ENCODE measurements at places on chromosomes 4 and X.
A peak's percentile ranks its signal among the peaks of the same experiment; 100 is the strongest.

DNA sequence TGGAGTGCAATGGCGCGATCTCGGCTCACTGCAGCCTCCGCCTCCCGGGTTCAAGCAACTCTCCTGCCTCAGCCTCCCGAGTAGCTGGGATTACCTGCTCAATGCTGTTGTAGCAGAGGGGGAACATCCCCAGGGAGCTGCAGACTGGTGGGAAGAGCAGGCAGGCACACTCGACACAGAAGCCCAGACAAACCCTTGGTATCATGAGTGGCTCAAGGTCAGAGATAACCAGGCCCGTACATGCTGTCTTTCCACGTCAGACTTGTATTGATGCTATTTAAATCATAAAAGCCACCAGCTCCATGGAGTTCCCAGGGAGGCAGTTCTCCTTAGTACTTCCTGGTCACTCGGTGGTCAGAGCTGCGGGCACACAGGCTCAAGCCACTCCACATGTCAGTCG, 33.2 kb downstream of the TRIML2 start:
- no peak for DNase-seq

- no peak for DNase-seq
Measured at GRCh38 chr4:80393246-80393969, 57.9 kb downstream of the CFAP299 start.

DNA sequence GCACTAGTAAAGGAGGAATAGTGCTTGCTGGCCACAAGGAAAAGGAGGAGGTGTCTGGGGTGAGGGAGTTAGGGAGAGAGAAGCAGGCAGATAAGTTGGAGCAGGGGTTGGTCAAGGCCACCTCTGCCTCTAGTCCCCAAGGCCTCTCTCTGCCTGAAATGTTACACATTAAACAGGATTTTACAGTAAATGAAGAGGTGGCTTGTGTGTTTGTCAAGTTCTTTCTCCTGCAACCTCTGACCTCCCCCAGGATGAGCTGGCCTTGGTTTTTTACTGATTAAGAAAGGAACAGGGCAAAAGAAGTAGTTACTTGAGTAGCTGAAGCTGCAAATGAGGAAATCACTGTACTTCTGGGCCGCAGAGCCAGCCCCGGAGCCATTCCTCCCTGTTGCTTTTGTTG, 2.0 kb downstream of the GJB1 start:
- no peak for DNase-seq

GRCh38 chr4:123649250-123649644, 252.7 kb downstream of the SPRY1 start:
- DNase-seq, result no peak

DNA sequence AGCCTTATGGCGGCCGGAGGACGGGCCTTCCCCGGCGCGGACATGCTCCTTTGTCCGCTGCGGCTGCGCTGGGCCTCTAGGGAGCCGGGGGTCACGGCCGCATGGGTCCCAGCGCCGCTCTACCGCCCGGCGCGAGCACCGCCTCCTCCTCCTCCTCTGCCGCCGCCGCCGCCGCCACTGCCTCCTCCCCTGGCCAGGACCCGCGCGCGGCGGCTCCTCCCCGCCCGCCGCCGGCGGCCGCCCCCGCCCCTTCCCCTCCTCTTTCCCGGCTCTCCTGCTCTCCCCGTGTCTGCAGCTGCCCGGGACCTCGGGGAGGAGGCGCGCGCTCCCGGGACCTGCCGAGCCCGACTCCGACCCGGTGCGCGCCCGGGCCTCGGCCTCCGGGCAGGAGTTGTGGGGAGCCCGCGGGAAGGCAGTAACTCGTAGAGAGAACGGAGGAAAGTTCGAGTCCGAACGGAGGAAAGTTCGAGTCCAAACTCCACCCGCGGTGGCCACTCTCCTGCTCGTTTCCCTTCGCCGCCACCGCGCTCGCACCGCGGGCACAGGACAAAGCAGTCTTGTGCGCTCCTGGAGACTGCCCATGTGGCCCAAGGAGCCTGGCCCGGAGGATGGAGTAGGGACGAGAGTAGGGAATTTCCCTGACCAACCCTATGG, at the start of gene ADGRA3:
Gene ADGRA3 (minus strand): TSS at position 179 of the 654 bp plus-strand sequence. CDS start 282 bp downstream, outside the sequence.
- DNase-seq, result peak; percentile 78

GRCh38 chr4:146833530-146833929, 112.1 kb downstream of the TTC29 start:
- DNase-seq, result no peak

- DNase-seq, result peak; percentile 69
Measured at GRCh38 chrX:15761564-15762191, 23.6 kb downstream of the CA5B start.

DNA sequence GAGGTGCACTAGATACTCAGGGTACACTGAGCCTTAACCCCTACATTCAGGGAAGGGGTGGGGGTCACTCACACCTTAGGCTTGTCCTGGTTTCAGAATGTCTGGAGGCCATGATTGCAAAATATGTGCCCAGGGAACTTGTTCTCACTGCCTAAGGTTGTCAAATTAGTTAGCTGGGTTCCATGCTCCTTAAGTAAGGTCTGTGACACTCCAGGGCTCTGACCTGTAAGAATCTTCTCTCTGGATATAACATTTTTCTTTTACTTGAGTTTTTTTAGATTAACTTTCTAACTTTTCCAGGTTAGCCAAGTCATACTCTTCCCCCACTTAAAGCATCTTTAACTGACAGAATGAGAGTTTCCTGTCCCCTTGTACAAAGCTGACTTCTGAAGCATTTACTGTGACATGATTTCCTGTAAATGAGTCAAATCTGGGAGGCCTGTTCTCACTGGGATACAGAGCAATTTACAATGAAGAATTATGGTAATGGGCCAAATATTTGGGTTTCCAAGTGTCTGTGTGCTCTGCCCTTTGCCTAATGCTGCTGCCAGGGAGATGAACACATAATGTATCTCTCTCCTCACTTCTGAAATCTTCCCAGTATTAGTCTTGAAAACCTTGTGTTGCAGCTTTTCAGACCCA, 101.7 kb downstream of the GATB start:
- DNase-seq, result peak; percentile 45

GRCh38 chr4:37794056-37794455, 32.4 kb upstream of the PGM2 start:
- DNase-seq, result no peak

DNA sequence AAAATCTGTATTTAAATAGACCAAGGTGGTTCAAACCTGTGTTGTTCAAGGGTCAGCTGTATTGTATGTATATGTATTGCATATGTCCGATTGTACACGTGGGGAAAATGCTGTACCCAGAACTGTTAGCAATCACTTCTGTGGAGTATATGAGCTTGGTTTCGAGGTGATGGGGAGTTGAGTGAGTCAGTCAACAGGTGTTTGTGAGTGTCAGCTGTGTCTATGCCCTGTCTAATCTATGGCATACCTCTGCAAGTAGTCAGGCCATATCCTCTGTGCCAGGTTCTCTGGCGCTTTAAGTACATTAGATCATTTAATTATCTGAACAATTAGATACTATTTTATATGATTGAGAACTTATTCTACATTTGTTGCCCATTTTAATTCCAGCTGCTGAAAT, 7.4 kb downstream of the ZRSR2 start:
- no peak for DNase-seq

DNA sequence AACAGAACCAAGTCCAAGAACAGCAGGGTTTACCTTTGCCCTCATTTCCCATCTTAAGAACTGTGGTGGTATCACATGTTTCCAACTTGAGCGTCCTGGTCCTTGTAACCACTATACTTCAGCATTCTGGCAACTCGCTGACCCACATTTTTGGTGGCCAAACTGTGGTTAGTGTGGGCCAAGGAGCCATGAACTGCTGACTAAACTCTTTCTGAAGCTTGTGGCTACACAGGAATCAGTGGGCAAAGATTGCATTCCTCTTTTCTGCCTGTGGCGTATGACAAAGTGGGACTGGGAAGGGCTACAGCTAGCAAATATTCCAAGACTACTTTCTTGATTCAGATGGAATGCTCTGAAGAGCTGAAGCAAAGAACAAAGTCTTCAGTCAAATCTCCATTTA, 106.3 kb upstream of the MID1 start:
- DNase-seq, result no peak

- DNase-seq, result no peak
Measured at GRCh38 chr4:125770814-125771398, 456.2 kb downstream of the FAT4 start.

- DNase-seq, result no peak
Measured at GRCh38 chr4:41318839-41319530, 62.3 kb downstream of the UCHL1 start.

GRCh38 chr4:138875891-138876608, 139.5 kb upstream of the NOCT start:
- no peak for DNase-seq

DNA sequence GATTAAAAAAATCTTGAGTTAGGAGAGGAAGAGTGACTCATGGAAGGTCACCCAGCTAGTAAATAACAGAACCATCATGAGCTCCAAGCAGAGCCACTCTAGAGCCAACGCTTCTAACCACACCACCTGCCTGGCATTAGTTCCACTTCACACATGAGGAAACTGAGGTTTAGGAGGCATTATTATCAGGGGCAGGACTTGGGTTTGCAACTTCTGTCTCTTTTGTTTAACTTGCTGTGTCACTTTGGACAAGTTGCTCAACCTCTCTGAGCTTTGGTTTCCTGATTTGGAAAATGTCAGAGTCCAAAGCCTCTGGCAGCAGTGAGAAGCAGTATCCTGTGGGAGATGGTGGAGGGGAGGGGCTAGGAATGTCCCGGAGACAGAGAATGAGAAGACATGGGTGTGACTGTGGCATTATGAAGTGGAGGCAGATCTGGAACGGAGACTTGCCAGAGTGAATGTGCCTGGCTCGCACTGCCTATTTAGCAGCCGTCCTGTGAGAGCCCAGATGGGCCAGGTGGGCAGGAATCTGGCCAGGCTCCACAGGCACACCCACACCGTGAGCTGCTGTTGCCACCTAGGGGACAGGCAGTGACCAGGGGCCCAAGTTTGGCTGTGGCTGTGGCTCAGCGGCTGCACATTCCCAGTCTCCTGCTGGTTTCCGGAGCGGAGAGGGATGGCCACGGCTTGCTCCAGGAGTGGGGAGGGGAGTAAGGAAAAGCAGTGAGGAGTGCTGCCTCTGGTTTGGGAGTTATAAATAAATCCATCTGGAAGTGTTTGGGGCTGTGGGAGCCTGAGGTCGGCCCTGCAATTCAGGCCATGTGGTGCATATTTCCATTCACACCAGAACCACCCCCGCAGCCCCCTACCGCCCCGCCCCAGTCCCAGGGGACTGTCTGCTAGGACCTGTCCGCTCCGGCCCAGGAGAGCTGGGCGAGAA, 93.4 kb downstream of the NHSL2 start:
- DNase-seq, result peak; percentile 61

GRCh38 chr4:1833307-1834046, 22.5 kb downstream of the LETM1 start:
- no peak for DNase-seq

DNA sequence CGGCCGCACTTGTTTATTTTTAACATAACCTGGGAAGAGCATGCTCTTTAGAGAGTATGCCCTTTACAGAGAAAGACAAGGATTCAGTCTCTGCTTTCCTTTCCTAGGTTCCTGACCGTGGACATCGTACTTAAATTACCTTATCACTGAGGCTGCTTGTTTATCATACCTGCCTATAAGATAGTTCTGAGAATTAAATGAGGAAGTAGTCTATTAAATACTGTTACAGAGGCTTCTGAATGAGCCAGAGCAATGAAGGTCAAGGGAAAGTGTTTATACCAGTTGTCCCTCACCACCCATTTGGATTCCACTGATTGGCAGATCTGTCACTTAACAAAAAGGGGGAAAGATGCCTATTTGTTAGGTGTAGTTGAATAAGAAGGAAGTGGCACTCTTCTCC, 10.0 kb downstream of the TXLNG start:
- no peak for DNase-seq

DNA sequence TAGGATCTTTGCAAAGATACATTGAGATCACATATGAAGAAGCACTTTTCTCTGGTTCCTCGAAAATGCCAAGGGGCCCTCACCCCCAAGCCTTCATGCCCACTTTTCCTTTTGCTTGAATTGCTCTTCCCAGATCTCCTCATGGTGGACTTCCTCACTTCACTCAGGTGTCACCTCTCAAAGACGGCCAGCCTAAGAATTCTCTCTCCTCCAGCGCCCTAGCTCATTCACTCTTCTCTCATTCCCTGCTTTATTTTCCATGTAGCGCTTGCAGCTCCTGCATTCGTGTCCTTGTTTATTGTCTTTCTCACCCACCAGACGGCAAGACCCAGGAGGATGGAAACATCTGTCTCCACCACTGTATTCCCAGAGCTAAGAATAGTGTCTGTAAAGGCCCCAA, 32.9 kb downstream of the CCKAR start:
- DNase-seq, result no peak

DNA sequence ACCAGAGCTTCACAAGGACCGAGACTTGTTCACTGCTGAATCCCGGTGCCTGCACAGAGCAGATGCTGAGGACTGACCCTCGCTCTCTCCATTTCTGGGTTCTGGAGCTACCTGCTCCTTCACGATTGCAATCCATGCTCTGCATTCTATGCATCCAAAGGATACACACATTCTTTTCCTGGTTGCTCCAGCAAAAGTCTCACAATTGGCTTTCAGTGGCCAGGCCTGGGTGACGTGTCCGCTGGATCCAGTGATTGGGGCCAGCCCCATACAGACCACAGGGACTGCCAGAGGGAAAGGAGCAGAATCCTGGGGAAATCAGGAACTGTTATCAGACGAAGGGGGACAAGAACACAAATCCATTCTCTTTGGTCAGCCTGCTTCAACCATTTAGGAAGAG, 14.9 kb upstream of the CDKN2AIP start:
- no peak for DNase-seq

DNA sequence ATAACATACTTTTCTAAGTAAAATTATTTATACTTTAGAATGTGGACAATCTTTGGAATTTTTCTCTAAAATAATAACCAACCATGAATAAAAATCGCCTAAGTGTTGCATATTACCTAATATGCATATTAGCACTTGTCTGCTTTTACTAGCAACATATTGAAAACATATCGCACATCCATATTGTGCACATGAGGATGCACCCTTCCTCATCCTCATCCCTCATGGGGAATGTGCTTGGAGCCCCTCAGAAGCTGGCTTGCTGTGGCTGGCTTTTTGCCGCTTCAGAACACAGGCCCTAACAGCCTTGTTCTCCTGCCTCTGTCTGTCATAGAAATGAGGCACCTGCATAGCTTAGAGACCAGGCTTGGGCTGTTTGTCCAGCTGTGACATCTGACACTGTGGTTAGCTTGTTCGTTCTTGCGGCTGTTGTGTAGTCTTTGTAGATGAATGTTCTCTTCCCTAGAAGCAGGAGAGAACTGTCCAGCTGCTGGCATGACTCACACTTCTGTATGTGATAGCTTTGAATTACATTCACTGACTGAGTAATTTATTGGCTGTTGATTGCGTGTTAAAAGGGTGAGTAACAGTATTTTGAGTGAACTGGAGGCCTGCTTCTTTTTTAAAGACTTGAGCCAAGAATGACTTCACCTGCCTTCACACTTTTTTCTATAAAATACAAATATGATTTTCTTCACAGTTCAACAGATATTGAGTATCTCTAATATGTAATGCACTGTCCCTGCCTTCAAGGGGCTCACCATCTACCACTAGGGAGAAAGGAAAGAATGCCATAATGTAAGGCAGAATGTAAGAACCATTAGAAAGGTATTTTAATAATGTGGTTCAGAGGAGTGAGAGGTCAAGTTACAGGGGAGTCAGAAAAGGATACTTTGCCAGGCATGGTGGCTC, 81.9 kb downstream of the HMGB2 start:
- peak; percentile 92 for DNase-seq
